Astrocyte of the cerebellum (primary cell): ENCODE measurements at places on chromosomes 7 and 10.
A peak's percentile ranks its signal among the peaks of the same experiment; 100 is the strongest.

GRCh38 chr10:44176311-44176710 is 208.6 kb downstream of the CXCL12 start:
- no peak for DNase-seq

- no peak for DNase-seq
Measured at GRCh38 chr10:91214911-91215310, 5.6 kb upstream of the PCGF5 start.

GRCh38 chr10:110392868-110393740 is 88.4 kb upstream of the SMNDC1 start:
- DNase-seq, result no peak

- DNase-seq, result no peak
Measured at GRCh38 chr10:44757551-44758205, 153.5 kb upstream of the TMEM72 start.

GRCh38 chr10:100006243-100006886 is 3.4 kb downstream of the DNMBP start:
- peak; percentile 70 for DNase-seq

- no peak for DNase-seq
Measured at GRCh38 chr7:44045226-44046014, 918 bp downstream of the DBNL start.

GRCh38 chr7:105810556-105810955 is 65.8 kb downstream of the ATXN7L1 start:
- DNase-seq, result no peak

DNA sequence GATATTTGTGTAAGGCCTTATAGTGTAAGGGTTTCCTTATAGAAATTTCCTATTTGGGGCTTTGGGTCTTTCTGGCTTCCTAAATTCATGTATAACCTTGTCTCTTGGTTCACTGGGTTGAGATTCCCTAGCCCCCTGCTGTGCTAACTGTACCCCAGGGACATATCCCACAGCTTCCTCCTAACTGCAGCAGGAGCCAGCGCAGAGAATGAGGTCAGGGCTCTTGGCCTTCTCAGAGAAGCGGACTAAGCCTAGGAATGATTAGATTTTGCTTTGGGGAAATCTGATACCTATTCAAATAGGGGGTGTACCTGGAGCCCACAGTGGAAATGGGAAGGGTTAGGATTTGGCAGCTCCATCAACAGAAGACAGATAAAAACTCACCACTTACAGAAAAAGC is 138.1 kb upstream of the EFCAB10 start:
- DNase-seq, result no peak

DNA sequence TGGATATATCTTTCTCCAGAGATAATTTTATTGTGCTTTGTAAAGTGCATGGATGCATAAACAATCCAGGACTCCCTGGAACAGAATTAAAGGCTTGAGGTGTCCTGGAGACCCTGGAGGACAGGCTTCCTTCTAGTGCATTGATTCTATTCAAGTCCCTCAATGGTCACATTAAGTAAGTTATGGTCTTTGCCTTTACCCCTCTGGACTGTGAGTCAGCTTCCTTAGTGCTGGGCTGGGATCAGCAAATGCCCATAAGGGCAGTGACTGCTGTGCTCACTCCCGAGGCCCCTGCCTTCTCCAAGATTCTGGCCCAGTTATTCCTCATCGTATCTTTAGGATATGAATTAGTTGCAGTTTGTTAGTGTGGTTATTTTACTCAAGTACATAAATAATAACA is 178.7 kb upstream of the PRSS58 start:
- DNase-seq, result no peak

- DNase-seq, result no peak
Measured at GRCh38 chr7:74174606-74175082, 488 bp downstream of the EIF4H start.

DNA sequence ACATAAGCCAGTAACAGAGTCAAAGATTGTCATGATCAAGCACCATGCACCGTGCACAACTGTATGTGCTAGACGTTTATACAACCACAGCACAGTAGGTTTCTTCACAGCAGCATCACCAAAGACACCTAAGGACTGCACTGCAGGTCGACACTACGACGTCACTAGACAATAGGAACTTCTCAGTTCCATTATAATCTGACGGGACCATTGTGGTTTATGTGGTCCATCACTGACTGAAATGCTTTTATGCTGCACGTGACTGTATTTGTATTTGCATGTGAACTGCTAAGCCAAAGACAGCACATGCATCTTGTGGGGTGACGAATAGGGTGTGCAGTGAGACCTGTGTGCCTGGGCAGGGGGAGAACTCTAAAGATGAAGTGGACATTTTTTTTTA is 164.9 kb downstream of the PARD3 start:
- DNase-seq, result no peak

DNA sequence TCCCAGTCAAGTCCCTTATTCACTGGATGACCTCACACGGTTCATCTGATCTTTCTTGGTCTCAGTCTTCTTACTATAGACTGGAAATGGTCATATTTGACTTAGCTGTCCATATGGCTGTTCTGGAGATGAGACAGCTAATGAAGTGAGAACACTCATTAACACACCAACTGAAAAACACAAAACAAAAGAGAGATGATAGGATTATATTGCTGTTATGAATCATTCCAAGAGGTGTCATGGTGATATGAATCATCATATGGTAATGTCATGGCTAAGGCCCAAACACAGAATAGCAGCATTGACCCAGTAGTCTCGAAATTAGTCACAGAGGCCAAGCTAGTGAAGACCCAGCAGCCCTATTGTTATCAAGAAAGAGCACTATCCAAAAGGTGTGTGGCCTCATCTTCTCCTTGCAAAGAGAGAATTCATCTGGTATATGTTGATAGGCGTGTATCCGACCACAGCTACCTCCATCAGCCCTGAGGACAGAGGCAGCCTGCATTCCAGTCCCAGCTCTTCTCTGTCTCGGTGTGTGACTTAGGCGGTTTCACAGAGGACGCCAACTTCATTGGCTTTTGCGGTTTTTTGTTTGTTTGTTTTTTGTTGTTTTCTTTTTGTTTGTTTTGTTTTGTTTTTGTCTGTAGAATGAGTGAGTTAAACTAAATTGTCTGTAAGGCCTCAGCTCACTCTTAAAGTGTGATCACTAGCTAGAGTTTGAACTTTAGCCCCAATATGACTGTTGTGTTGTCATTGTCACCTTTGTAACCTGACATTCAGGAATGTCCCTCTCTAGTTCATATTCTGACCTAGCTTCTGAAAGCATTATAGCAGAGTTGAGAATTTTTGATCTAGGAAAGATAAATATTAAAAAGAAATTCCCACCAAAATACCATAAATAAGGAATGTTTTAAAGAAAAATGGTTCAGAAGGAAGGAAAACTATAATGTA is 97.4 kb upstream of the PDCD4 start:
- peak; percentile 39 for DNase-seq

GRCh38 chr10:87860816-87861403 is 2.4 kb downstream of the KLLN start:
- no peak for DNase-seq

DNA sequence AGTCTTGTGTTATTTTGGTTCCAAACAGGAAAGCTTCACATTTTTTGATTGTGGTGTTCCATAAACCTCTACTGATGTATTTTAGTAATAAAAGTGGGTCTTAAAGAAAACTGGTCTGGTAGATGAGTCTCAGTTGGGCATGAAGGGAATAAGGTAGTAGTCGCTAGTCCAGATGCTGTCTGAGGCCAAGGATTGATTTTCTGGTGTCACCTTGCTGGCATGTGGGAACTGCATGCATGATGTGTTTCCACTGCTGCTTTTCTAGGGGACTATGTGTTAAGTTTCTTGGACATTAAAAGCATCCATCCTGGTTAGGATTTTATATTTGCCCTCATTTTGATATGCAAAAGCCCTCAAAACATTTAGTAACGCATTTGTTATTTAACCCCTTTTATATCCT is 123.7 kb upstream of the GJD4 start:
- DNase-seq, result no peak

- peak; percentile 33 for DNase-seq
Measured at GRCh38 chr7:126937171-126937570, 315.6 kb downstream of the GRM8 start.

DNA sequence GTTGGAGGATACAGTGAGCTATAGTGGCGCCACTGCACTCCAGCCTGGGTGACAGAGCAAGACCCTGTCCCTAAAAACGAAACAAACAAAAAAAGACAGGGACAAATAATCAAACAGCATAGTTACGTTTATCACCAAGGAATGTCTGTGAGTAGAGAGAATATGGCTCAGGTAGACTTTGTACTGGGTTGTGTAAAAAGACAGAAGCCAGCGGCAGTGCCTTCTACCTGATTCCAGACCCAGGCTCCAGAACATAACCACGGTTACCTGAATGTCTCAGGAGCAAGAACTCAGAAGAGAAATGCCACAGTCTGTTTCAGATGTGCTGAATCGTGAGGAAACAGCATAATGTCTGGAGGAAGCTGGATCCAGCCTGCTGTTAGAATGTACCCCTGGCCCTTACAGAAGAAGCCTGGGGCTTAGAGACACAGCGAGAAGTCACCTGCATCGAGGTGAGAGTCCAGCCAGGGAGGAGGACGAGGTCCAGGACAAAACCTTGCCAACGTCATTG is 60.9 kb upstream of the KAT6B start:
- no peak for DNase-seq

DNA sequence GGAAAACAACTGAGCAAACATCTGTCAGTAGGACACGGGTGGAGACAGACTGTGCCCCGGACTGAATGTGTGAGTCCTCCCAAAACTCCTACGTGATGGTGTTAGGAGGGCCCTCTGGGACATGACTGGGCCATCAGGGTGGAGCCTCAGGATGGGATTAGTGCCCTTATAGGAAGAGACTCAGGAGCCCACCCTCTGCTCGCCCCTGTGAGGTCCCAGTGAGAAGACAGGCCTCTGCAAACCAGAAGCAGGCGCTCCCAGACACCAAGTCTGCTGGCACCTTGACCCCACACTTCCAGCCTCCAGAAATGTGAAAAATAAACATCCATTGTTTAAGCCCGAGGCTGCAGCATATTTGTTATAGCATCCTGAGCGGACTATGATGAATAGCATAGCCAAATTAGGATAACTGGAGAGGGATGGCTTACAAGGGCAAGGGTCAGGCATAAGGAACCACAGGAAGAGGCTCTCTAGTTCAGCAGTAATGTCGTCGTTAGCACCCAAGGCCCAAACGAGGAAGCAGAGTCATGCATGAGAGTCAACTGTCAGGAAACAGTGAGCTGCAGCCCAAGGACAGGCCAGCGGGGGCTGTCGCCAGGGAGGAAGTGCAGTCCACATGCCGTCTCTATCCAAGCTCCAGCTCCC is 50.6 kb downstream of the PTPRN2 start:
- no peak for DNase-seq

DNA sequence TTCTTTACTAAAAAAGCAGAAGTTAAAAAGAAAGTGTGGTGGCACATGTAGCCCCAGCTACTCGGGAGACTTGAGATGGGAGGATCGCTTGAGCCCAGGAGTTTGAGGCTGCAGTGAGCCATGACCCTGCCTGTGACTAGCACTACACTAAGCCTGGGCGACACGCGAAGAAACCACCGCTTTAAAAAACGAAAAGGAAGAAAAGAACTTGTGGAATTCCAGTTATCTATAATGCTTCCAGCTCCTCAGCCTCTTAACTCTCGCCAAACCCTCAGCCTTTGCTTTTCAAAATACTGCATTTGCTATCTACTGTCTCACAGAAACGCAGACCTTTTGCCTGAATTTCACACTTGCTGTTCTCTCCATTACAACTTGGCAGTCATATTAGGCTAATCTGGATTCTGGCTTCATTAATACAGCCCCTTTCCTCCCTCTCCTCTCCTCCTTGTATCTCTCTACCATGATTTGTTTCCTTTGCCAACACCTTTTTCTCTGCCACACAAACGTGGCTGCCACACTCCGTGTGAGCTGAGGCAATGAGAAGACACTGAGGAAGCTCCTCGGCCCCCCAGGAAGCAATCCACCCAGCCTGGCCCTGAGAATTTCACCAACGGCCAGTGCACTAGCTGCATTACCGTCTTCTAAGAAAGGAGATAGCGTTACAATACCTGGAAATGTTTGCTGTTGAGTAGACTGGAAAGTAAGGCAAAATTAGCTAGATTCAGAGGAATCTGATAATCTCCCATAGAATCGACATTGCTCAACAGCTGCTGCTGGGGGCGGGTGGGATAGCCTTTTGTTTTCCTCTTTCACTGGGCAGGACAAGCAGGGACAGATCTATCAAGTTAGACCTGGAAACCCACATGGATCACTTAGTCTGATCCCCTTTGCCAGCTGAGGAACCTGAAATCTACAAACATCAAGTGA is 37.2 kb downstream of the CALML5 start:
- no peak for DNase-seq

DNA sequence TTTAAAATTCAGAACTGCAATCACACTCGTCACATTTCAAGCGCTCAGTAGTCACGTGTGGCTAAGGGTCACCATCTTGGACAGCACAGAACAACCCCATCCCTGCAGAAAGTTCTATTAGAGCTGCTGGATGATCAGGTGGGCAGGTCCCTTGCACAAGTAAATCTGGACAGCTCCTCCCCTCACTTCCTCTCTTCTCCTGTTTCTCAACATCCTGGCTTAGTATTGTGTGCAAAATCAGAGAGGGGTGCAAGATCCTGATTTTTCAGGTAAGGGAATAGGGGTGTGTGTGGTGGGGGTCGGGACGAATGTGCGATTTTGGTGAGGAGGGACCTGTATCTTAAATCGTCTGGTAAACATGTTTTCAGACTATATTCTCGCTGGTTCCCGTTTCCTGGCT is at the start of gene GIMAP4:
GIMAP4 (plus strand) TSS at position 222 of the 400 bp plus-strand sequence. CDS start 2,512 bp downstream, outside the sequence.
- no peak for DNase-seq
